ENCODE measurements at places on chromosomes 4 and X. TPM values are rescaled to one million over a fixed set of nuclear protein-coding genes. Genes with fewer than 3 reads are reported as not detected.

Gene CSAG2
- 1.1 TPM for total RNA-seq

DNA sequence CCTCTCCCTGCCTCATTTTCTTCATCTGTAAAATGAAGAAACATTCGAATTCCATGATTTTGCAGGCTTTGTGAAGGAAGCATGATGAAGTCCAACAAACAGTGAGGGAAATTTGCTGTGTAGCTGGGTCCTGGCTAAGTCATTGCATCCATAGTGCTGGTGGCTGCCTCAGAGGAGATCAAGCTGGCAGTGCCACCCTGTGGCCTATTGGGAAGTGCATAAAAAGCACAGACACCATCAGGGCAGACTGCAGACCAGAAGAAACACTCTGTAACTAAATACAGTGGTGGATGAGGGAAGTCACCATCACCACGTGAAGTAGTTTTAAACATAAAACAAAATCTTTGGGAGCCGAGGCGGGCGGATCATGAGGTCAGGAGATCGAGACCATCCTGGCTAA, 40.7 kb upstream of the DDX3X start:
- DNase-seq: peak; percentile 54

DNA sequence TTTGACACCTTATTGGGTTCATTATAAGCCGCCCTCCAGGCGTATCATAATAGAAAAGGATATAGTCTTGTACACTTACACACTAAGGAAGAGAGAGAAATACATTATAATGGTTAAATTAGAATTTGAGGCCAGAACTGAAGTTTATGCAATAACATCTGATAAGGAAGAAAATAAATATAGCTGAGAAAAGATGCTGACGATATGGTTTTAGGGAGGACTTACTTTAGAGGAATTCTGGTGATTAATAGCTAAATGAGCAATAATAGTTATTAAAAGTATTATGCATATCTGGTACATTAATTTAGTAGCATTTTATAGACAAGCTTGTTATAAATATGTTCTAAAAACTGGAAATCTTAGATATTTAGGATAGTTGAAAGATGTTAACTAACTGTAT, 12.1 kb downstream of the MCUB start:
- no peak for DNase-seq

Gene FABP2
- total RNA-seq: not detected

Gene NDNF
- not detected for total RNA-seq

- DNase-seq: no peak
Measured at GRCh38 chr4:120703908-120704307, 218.6 kb downstream of the PRDM5 start.

Gene SMAD1
- total RNA-seq: 8.8 TPM

DNA sequence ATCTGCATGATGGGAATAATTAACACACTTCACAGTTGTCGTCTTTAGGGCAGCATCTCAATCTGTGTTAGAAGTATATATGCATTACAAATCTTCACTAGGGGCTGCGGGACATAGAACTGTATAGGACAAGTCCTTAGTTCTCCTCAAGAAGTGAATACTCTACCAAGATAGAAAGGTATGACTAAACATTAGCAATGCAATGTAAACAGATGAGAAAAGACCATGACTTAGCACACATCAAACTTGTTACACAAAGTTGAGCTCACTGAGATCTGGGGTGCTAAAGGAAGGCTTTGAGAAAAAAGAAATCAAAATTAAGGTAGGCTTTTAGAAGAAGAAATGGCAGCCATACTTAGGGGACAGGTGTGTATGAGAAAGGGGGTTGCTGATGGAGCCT, 182.1 kb upstream of the MAP3K15 start:
- DNase-seq: no peak

DNA sequence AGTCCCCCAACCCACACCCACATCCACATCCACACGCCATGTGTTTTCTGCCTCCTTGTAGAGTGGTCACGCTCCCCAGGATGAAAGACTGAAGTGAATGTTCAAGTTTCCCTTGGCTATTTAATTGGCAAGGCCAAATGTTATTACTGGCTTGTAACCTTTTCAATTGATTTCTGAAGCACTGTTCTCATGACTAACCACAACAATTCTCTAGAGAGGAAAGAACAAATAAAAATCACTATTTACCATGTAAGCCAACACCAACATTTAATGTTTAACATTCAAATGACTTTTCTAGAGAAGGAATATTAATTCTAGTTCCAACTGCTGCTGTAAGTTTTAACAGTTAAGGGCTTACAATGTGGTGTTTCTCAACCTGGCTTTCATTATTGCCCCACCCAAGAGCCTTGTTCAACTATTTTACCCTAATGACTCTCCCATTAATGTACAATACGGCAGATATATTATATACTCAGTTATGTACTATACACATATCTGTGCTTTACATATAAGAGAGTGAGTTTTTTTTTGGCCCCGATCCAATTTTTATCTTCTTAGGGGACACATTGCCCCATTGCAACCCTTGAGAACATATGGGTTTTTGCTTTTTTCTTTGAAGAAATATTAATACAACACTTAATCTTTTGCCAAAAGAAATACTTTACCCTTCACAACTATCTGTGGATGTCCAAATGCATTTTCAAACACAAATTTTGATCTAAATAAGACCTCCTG, 46.5 kb downstream of the RELL1 start:
- no peak for DNase-seq

Gene CTAG1A
- not detected for total RNA-seq

DNA sequence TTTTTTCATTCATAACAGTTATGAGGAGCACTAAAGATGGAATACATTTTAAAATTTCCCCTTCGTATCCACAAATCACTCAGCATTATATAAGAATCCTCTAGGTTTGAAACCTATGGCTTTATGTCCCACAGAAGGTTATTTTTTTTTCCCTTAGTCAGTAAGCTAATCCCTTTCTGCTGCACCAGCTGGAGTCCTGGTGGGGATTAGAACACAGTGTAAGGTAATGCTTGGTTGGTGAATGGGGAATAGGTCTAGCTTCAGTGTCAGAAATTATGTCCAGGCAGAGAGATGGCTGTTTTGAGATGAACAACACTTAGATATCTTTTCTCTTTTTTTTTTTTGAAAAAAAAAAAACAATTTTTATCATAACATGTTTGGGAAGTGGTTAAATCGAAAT, 116.6 kb downstream of the RASGEF1B start:
- DNase-seq: no peak

Gene TRIM2
- 131 TPM for total RNA-seq

DNA sequence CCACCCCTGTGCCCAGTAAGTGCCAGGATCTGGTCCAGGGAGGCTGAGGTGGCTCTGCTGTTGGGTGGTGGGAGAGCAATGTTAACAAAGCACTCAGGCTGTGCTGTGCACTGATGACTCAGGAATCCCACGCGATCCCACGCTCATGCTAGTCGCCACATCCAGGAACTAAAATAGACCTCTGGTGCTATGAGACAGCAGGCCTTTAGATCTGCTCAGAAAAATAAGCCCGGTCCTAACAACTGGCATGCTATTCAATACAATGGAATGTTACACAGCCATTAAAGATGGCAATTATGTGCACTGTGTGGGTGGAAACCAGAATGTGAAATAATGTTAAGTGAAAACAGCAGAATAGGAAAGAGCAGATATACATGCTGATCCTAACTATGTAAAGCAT, 26.0 kb downstream of the ARL13A start:
- peak; percentile 43 for DNase-seq

GRCh38 chr4:37245391-37245954, 930 bp downstream of the NWD2 start:
- no peak for DNase-seq

Gene TREX2
- 0.40 TPM for total RNA-seq

DNA sequence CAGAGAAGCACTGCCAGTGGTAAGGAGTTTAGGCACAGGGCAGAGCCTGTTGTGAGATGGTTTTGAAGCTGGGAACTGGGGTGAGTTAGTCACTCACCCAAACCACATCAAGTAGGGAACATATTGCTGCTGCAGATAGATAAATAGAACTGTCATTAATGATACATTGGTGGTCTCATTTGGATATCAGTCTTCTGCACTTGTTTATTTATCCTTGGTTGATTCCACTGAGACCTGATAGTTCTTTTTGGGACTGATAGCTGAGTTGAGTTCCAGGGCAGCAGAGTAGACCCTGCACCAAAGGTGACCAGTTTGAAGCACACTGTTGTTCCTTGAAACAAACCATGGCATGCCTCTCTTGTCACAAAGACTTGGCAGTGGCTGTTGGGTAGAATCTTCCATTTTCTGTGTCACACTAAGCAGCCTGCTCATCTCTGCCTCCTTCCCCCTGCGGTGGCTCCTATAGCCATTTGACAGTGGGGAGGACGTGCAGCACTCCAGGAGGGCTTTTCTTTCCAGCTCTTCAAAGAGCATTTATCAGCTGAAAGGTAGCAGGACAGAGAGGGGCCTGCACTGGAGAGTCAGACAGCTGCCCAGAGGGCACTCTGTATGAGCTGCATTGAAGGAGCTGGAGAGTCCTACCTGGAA, 59.7 kb upstream of the TMEM164 start:
- DNase-seq: no peak

DNA sequence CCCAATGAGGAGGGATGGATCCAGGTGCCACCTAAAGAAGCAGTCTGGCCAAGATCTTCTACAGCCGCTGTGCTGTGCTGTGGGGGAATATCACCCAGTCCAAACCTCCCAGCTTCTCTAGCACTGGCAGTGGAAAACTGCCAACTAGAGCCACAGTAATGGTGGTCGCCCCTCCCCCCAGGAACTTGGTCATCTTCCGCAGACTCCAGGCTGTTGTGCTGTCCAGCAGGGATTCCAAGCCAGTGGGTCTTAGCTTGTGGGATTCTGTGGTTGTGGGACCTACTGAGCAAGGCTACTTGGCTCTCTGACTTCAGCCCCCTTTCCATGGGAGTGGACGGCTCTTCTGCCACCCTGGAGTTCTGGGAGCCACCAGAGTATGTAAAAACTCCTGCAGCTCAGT, 18.2 kb downstream of the GPRASP1 start:
- no peak for DNase-seq

DNA sequence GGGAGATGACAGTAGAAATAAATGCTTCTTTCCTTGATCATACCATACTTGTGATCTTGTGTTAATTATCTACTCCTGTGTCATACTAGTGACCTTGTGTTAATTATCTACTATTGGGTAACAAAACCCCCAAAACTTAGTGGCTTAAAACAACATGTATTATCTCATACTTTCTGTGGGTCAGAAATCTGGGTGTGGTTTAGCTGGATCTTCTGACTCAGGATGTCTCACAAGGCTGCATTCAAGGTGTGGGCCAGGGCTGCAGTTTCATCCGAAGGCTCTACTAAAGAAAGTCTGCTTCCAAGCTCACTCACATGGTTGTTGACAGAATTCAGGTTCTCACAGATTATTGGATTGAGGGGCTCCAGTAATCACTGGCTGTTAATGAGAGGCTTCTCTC, 70.3 kb upstream of the NDP start:
- DNase-seq: no peak

Gene GPR173
- not detected for total RNA-seq

Gene MTNR1A
- not detected for total RNA-seq

DNA sequence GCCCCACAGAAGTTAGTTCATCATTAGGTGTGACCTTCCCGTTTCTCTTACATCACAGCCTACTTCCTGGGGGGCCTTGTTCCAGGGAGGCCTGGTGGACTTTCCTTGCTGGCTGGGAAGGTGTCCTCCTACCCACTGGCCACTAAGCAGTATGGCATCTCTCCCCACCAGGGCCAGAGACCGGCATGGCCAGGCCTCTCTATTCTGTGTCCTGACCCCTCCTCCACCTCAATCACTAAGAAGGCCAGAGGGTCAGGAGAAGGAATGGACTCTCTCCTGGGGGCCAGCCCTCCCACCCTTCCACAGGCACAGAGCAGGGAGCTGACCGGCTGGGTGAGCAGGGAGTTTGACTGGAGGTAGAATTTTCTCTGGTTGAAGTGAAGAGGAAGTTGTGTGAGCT, 81.9 kb downstream of the PJA1 start:
- DNase-seq: no peak

- DNase-seq: no peak
Measured at GRCh38 chr4:8558080-8558960, 21.9 kb upstream of the GPR78 start.

Gene NAA11
- 11.0 TPM for total RNA-seq

- peak; percentile 28 for DNase-seq
Measured at GRCh38 chr4:99117876-99118693, 26.0 kb downstream of the ADH4 start.

Gene AWAT2
- not detected for total RNA-seq

Gene APLN
- 0.34 TPM for total RNA-seq

DNA sequence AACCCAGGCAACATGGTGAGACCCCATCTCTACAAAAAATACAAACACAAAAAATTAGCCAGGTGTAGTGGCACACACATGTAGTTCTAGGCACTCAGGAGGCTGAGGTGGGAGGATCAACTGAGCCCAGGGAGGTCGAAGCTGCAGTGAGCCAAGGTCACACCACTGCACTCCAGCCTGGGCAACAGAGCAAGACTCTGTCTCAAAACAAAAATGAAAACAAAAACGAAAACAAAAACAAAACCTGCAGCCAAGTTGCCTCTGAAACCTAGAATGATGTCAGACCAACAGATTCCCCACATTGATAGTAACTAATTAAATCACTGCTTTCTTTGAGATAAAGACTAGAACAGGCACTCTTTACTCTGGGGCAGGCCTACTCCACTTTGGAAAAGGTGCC, 104.5 kb downstream of the AMELX start:
- DNase-seq: no peak

DNA sequence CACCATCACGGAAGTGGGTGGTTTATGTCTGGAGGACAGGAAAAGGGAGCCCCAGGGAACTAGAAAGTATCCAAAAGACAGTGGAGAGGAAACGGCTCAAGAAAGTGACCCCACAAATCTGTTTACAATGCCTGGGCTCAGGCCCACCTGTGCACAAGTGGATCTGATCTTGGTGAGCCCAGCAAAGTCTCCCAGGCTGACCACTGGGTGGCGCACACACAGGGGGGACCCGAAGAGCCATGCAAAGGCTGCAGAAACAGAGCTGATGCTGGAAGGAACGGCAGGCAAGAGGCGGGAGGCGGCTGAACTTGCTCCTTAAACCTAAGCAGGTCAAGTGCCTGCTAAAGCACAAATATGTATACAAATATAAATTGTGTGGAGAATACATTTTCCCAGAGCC, 9.6 kb downstream of the HAUS7 start:
- peak; percentile 64 for DNase-seq

DNA sequence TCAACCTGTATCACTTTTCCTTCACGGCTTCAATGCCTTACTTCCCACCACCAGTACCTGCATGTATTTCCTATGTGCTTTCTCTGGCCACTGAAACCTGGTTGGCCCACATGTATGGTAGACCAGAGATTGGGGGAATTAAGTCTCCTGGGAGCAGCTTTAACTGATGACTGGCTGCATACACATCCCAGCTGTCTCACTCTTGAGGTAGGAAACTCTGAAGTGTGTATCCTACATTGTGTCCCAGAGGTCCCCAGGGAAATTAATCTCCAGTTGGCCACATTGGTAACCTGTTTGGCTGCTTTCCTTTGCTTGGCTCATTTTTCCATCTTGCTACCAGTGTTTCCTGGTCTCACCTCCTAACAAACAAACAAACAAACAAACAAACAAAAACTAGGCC, 124.4 kb downstream of the ZNF827 start:
- no peak for DNase-seq

GRCh38 chr4:98608356-98608755, 50.1 kb downstream of the TSPAN5 start:
- DNase-seq: no peak

Gene FSTL5
- total RNA-seq: 75.9 TPM
